HEK293T (cell line): ENCODE measurements at places on chromosomes 2 and 18.

DNA sequence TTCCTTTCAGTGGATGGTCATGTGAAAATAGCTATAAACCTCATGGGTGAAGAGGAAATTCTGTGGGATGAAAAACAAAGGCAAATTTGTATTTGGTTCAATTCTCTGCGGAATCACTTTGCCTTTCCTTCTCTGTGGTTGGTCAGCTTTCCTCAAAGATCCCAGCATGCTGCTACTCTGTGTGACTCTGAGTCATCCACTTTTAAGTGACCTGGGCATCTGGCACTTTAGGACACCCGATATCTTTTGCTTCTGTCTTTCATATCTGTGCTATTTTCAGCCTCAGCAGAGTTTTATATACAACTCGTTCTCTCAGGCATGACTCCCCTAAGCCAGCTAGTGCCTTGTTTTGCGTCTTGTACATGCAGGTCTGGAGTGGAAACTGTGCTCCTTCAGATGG is 217.0 kb upstream of the PIEZO2 start:
- peak; percentile 46 for DNase-seq

- no peak for DNase-seq
Measured at GRCh38 chr2:242040303-242040655, 170.8 kb downstream of the RTP5 start.

DNA sequence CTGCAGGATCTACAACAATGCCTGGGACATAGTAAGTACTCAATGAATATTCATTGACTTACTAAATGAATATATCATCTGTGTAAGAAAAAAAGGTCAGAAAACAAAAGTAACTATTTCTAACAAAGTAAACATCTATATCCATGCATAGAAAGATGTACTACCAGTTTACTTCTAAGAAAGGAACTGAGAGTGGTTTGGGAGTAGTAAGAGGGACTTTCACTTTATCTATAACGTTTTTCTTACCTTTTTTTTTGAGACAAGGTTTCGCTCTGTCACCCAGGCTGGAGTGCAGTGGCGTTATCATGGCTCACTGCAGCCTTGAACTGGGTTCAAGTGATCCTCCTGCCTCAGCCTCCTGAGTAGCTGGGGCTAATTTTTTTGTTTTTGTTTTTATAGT is 25.7 kb downstream of the DHX57 start:
- DNase-seq = no peak

DNA sequence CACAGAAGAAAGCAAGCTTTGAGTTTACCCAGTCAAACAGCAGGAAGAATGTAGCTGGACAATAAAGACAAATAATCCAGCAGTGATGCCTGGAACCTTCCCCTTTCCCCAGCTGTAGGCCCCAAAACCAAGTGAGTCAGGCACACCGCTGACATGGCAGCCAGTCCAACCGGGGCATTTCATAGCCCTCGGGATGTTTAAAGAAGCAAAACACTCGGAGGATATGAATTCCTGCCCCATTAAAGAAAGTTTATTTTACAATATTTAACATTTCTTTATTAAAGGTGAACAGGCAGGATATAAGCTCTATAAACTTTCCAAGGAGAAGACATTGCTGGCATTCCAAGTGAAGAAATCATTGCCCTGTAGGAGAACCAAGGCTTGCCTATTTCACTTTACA is 507.6 kb upstream of the TNP1 start:
- DNase-seq = no peak

DNA sequence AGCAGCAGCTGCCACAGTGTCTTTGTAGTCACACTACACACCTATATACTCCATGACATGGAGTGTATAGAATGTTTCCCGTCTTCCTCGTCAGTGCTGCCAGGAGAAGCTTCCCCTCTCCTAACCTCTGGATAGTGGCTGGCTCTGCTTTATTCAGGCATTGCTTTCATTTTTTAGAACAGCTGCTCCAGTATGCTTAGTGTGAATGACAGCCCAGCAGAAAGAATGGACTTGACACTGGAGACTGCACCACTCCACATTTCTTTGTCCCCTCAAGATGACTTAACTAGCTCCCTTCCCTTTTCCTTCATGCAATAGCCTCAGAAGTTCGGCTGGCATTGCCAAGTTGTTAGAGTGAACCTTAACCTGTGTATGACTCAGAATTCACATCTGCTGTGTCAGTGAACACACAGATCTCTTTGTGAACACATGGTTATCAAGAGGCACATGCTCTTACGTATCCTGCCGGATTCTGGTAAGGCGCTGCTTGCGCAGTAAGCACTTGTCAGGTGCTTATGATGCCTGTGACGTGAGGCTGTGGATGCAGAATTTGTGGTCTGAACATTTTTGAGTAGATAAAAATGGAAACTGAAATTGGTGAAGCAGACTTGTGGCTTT is 73.9 kb downstream of the NEDD4L start:
- DNase-seq = no peak

GRCh38 chr2:45804987-45805755 is 153.7 kb downstream of the PRKCE start:
- no peak for DNase-seq

GRCh38 chr2:234324116-234324515 is 172.8 kb downstream of the ARL4C start:
- DNase-seq = no peak

GRCh38 chr2:57491213-57491612 is 555.4 kb upstream of the VRK2 start:
- no peak for DNase-seq
